ENCODE measurements at places on chromosomes 4 and X. TPM values are rescaled to one million over a fixed set of nuclear protein-coding genes. Genes with fewer than 3 reads are reported as not detected.

Gene PABPC1L2A
- total RNA-seq = not detected

Gene GUCY1B1
- 0.16 TPM for total RNA-seq

Gene CTAG1A
- not detected for total RNA-seq

Gene IBSP
- not detected for total RNA-seq

Gene SPANXN4
- not detected for total RNA-seq

Gene C4orf36
- total RNA-seq = 1.1 TPM

Gene KCTD8
- not detected for total RNA-seq

Gene SFRP2
- not detected for total RNA-seq

Gene DOCK11
- total RNA-seq = 7.1 TPM
